Suppressor macrophage treated with lipopolysaccharide for 1 hour (primary cell): ENCODE measurements at places on chromosomes 13 and 19.

DNA sequence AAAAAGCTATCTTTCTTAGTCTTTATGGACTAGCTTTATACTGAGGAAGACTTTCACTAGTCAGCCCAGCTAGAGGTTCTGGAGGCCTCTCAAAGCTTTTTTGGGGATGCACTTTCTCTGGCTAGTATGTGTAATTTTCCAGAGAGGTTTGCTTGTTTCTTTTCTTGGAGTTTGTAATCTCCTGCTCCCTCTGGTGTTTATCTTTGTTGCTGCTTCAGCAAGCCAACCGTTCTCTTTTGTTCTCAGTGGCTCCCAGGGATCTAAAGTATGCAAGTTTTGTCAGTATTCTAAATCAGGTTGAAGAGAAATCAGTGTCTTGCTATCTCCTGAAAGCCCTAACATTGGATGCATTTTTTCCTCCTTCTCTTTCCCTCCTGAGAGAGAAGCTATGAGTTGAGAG lies 121.1 kb upstream of the MYO16 start:
- DNase-seq, result peak; percentile 45

DNA sequence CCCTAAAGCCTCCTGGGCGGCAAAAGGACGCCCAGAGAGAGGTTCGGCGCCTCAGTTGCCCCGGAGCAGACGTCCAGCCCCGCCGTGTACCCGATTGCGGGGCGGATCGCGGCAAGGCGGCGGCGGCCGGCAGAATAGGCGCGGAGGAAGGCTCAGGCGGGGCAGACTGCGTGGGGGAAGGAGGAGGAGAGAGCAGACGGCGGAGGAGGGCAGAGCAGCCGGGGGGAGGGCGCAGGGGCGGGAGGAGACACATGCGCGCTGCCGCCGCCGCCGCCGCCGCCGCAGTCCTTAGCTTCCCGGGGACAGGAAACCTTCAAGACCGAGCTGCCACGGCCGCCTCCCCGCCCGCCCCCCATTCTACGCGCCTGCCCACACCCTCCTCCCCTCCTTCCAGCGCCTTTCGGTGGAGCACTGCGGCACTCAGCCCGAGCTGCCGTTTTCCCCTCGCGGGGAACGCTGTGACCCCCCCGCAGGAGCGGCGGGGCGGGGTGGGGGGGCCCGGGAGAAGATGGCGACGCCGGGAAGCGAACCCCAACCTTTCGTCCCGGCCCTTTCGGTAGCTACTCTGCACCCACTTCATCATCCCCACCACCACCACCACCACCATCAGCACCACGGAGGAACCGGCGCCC lies at the start of gene LRCH1:
LRCH1 (plus strand) TSS at position 282 of the 632 bp plus-strand sequence; CDS start at position 509, 227 bp downstream.
- peak; percentile 93 for DNase-seq

GRCh38 chr13:95197548-95197947 lies 103.7 kb downstream of the ABCC4 start:
- no peak for DNase-seq

DNA sequence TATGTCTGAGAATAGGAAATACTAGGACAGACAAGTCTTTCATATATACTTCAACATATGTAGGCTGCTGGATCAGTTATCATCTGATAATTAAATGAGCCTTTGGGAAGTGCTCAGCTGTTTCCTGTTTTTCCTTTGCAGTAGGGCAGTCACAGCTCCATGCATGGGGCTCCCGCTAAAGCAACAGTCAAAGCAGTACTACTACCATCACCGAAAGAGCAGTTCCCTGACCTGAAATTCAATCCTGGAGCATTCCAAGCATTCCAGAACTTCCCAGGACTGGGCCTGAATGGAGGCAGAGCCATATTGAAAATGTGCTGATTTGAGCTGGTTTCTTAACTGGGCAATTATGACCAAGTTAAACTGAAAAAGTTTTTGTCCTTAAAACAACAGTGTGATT lies 20.5 kb downstream of the MICU2 start:
- DNase-seq, result no peak

DNA sequence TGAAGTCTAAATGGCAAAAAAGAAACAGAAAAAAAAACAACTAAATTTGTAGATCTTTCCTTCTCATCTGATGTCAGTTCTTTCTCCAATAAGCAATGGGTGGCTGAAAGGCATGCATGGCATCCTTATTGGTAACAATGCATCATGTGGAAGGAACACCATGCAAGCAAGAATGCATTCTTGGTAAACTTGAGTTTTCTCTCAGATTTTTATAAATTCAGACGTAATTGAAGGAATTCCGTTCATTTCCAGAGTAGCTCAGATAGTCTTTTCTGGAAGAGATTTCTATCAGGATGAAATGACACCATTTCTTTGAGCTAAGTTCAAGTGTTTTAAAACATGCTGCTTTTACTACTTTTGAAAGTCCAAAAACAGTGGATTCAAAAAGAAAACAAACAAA lies 373.0 kb downstream of the COG6 start:
- DNase-seq, result no peak

- DNase-seq, result no peak
Observed at GRCh38 chr19:35056513-35057063, 15.1 kb downstream of the HPN start.

DNA sequence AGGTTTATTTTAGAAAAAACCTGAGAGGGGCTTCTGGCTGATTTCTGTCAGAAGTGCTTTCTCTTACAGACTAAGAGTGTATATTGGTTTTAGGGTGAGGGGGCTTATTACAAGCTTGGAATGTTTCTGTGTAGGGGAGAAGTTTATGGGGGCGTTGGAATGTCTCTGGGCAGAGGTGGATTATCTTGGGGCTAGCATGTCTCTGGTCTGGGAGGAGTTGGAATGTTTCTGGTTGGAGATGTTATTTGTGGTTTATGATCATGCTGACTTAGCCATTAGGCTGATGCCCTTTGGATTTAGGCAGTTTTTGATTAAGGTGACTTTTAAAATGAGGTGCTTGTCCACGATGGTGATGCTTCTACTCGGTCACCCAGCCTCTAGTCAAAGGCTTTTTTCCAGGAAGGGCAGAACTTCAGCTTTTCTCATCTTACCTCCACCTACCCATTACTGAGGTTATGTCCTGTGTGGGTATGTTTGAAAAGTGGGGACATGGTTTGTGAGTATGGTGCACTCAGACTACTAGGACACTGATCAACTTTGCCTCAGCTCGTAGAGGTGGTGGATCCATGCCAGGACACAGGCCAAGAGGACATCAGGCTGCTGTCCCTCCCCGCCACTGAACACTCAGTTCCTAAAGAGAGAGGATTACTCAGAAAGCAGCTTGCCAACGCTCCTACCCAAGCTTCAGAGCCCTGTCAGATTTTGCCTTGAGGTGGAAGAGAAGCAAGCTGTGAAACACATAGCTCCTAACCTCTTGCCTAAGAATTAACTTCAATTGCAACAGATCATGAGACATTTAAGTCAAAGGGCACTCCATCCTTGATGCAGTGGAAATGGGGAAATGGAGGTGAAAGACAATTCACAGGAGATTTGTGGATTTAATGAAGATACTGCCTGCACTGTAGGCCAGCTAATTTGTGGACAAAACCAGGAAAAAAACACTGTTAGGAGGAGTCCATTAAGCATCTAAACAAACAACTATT lies 63.6 kb downstream of the ZNF44 start:
- DNase-seq, result no peak

GRCh38 chr13:43251961-43252360 lies 228.6 kb downstream of the DNAJC15 start:
- no peak for DNase-seq

GRCh38 chr19:50496189-50497021 lies 14.6 kb downstream of the JOSD2 start:
- DNase-seq, result no peak

DNA sequence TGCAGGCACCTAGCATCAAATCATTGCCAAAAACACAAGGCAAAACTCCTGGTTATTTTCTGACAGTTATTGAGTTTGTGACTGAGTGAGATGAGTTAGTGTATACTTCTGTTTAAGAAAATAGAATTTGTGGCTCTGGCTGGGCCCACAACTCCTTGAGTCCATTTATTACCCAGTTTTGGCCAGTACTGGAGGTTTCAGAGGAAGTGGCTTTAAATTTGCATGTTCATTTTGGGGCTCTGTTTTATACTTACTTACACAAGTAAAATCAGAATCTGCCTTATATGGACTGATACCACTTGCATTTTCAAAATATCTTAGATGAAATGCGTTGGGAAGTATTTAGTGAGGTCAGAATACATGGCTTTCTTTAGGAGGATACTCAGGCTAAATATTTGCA lies 29.0 kb downstream of the TNFSF11 start:
- DNase-seq, result no peak

GRCh38 chr13:26759907-26760831 lies at the start of gene GPR12:
TSS of gene GPR12 (minus strand) at chr13:26760786. CDS start at chr13:26759827, 959 bp downstream.
- peak; percentile 35 for DNase-seq
